ENCODE measurements at places on chromosomes 12 and 14.

GRCh38 chr12:7750350-7750749 lies 3.2 kb upstream of the CLEC4C start:
- no peak for DNase-seq

DNA sequence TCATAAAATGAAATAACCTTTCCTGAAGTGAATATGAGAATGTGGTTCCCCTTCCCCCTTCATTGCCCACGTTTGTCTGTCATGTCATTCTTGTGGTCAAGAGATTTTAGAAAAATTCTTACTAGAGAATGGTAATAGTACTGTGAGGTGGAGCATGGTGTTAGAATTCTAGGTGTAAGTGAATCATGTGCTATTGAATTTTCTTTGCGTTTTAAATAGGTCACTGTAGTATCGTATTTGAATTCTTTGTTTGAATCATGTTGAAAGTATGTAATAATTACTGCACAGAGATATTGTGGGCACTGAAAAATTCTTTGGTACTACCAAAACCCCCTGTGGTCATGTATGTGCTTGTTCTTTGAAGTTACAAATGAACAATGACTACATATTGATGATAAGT lies 49.9 kb downstream of the FUT8 start:
- DNase-seq = no peak

GRCh38 chr14:54567224-54567638 lies 303 bp downstream of the SAMD4A start:
- DNase-seq = no peak

DNA sequence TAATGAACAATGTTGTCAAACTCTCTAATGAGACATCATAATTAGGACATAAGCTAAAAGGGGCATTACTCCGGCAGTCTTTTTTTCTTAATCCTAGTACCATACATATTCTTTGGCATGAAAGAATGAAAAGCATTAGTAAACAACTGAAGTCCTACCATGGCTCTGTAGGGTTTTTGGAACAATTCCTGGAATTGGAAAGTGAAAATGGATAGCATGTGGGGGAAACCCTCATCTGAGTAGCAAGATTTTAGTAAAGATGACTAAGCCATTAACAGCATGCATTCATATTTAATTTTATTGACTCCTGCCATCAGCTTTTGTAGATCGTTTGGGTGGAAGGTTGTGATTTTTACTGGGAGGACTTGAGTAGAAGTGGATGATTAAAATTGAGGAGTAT lies 216.2 kb upstream of the PDZRN4 start:
- no peak for DNase-seq

GRCh38 chr12:3040026-3040656 lies 37.0 kb upstream of the TSPAN9 start:
- DNase-seq = no peak

- DNase-seq = no peak
These were observed 92.7 kb downstream of the PAH start for GRCh38 chr12:102824218-102824835.

- no peak for DNase-seq
These were observed 103.7 kb downstream of the ERGIC2 start for GRCh38 chr12:29277231-29277630.
